AG10803 (cell line): ENCODE measurements at places on chromosomes 2 and 18.

DNA sequence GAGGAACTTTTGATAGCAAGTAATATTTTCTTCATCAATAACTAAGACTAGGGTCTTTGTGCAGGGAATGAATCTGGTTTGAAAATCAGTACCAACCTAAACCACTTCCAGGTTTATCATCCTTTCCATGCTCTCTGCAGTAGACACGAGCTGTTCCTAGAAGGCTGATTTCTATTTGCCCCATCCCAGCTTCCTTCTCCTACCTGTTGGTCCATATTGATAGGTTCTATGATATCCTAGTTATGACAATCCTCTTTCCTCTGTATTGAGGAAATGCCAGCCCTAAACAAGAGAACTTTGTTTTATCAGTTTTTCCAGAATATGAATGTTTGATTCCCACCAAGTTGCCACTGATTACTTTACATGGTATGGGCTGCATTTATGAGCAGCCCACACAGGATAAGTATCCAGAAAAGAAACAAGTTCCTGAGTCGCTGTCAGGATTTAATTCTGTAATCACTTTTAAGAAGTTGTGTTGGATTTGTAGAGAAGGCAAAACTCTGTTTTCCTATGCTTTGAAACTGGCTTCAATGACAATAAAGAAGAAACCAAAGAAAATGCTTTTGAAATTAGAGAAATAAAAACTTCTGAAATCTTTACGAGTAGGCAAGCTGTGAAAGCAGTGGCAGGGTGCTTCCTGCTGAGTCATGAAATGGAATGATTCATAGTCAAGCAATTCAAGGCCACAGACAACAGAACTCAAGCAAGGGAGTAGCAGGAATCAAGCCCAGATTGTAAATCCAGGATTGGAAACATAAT lies 37.3 kb upstream of the TANK start:
- DNase-seq, result peak; percentile 94

- no peak for DNase-seq
Measured at GRCh38 chr2:105537920-105538319, 139.1 kb upstream of the FHL2 start.

- DNase-seq, result no peak
Measured at GRCh38 chr2:133476931-133477615, 91.2 kb downstream of the NCKAP5 start.

DNA sequence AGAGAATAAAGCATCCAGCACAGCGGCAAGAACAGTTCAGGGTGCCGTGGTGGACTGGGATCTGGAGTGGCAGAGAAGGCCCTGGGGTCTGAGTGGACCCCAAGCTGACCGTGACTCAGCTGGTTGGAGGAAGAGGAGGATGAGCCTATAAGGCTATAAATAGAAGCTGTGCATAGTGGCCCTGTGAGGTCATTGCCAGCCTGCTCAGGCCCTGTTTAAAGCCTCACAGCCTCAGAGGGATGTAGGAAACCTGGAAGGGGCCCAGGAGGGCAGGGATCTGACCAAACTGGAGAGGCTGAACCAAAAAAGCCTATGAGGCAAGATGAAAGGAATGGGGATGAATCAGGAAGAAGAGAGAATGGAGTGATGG lies 11.3 kb upstream of the DES start:
- peak; percentile 96 for DNase-seq

- DNase-seq, result no peak
Measured at GRCh38 chr2:3600256-3600855, 5.4 kb downstream of the COLEC11 start.

DNA sequence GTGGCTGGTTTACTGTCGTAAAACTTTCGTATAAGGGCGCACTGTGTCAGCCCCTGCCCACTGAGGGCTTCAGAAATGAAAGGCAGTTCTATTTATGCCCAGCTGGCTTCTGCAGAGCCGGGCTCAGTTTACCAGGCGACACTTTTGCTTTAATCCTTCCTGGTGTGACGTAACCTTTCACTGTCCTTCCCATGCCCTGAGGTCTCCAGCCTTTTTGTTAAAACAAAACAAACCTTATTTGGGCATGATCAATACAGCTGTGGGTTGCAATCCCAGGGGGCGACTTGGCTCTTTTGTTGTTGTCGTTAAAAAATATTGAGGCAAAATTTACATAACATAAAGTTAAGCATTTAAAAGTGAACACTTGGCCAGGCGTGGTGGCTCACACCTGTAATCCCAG lies 85.3 kb downstream of the AGAP1 start:
- no peak for DNase-seq

GRCh38 chr2:238901461-238902057 lies 53.7 kb downstream of the TWIST2 start:
- DNase-seq, result no peak

DNA sequence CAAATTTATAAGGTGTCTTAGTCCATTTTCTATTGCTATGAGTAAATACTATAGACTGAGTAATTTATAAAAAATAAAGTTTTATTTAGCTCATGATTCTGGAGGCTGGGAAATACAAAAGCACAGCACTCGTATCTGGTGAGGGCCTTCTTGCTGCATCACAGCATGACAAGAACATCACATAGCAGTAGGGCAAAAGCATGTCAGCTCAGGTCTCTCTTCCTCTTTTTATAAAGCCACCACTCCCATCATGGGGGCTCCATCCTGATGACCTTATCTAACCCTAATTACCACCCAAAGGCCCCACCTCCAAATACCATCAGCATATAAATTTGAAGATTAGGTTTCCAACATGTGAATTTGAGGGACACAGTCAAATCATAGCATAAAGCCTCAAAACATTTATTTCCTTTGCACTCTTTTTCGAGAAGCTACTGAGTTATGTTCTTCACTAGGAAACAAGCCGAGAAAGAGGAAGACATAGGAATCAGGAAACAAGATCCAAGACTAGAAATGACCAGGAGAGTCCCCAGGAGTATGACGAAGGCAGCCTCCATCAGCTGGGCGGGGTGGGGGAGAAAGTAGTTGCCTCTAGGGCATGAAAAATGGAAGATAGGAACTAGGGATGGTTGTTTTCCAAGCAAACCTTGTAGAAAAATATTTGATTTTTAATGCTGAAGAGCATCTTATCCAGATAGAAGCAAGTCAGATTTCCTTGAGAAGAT lies 24.1 kb upstream of the NABP1 start:
- DNase-seq, result no peak

- no peak for DNase-seq
Measured at GRCh38 chr2:37656512-37657423, 14.7 kb downstream of the CDC42EP3 start.

- no peak for DNase-seq
Measured at GRCh38 chr18:13436576-13436975, 218.0 kb downstream of the LDLRAD4 start.

DNA sequence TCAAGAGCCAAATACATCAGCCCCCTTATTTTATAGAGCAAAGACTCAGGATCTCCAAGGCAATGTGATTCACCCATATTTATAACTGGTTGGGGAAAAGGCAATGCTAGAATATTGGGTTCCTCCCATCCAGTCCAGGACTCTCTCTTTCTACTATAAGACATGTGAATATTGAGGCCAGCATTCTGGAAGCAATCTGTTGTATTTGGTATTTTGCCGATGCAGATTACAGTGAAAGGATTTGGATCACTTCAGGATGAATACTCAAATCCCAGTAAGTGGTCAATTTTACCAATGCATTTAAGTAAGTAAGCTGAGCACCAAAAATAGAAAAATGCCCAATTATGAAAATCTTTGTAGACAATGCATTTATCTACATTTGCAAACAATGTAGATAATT lies 1834.7 kb upstream of the PIK3C3 start:
- DNase-seq, result no peak

DNA sequence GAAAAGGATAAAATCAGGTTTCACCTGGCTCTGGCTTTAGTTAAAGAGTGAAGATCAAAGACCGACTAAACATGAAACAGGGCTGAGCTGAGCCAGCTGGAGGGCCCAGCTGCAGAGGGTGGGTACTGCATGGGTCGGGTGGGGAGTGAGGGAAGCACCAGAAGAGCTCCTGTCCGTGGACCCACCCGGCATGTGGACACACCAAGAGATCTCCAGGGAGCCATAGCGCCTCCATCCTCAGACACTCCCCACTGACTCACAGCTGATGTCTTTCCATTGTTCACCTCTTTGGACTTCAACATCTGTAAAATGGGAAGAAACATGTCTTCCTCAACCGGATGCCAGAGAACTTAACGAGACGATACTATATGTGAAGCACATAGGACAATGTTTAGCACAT lies 178.3 kb upstream of the KLHL29 start:
- DNase-seq, result no peak

DNA sequence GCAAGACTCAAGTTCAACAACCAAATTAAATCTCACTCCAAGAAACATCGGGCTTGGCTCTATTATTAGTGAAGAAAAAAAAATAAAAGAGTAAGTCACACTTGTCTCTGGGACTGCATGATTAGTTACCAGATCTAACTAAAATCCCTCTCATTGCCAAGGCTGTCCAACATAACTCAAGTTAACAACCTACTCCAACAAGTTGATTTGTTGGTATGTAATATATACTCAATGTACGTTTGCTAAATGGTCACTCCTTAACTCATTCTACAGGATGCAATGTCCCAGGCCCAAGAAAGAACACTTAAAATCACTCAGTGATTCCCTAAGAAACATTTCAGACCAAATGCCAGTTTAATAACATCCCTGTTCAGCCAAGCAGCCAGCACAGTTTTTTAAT lies 95.1 kb downstream of the DYM start:
- DNase-seq, result no peak

DNA sequence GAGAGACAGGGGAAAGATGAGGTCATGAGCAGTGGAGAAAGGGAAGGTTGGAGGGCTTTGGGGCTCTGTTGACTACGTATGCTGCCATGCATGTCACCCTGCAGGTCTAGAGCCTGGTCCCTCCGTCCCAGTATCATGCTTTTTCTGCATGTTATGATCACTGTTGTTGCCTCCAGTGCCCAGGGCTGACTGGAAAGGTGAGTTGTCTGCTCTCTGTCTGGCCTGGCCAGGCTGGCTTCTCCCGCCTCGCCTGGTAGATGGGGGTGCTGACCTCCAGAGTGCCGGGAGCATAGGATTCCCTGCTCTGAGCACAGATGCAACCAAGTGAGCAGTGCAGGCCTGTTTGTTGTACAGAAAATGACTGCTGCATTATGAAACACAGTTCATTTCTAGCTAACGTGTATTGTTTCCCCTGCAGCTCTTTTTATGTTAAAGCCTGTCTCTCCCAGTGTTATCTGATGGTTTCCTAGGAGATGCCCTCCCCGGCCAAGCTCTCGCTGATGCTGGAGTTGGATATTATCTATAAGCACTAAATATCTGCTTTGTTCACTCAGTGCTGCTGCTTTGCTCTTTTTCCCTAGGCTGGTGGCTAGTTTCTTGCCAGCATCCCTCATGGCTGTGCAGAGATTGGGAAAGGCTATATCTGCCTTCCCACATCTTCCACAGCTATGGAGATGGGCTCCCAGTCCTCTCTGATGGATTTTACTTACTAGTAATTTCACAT lies 158.2 kb downstream of the TDRD15 start:
- DNase-seq, result no peak

GRCh38 chr2:50098242-50098641 lies 933.7 kb downstream of the NRXN1 start:
- DNase-seq, result no peak

GRCh38 chr2:237161189-237161588 lies 75.5 kb downstream of the COPS8 start:
- peak; percentile 69 for DNase-seq

DNA sequence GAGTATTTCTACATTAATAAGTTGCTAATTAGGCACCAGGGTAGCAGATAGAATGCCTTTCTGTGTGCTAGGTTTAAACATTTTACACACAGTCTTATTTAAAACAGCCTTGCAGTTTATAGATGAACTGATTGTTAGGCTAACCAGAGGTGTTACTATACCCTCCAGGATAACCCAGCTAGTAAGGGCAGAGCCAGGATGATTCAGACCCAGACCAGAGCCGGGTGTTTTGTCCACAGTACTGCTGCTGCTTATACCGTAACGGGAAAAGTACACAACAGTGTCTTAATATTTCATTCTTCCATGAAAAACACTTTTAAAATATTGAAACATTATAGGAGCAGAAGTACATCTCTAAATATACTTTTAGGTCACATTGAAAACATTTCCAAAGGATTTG lies 82.7 kb downstream of the MALT1 start:
- no peak for DNase-seq

DNA sequence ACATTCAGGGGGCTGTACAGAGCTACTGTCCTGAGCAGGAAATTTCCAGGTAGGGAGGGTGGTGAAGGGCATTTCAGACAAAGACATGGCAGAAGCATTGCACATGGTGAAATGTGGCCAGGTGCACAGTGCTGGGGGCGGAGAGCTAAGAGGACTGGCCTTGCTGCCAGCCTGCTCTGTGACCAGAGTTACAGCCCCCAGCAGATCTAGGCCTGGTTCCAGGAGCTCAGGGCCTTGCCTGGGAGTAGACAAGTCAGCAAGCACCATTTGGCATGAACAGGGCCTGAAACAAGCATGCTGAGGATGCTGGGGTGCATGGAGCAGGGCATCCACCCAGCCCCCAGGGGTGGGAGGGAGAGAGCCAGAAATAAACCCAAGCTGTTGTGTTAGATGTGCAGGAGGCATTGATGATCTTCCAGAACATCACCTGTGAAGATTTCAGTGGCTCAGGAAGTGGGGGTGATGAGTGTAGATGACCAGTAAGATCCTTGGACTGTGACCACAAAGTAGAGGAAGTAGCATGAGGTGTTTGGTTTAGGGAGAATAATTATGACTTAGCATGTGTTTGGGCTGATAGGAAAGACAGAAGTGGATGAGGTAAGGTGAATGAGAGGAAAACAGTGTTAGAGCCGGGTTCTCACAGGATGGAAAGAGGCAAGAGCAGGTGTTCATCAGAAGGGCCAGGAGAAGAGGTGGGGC lies 61.1 kb downstream of the COA5 start:
- no peak for DNase-seq

GRCh38 chr2:200077210-200077650 lies 121.8 kb downstream of the MAIP1 start:
- DNase-seq, result peak; percentile 53

DNA sequence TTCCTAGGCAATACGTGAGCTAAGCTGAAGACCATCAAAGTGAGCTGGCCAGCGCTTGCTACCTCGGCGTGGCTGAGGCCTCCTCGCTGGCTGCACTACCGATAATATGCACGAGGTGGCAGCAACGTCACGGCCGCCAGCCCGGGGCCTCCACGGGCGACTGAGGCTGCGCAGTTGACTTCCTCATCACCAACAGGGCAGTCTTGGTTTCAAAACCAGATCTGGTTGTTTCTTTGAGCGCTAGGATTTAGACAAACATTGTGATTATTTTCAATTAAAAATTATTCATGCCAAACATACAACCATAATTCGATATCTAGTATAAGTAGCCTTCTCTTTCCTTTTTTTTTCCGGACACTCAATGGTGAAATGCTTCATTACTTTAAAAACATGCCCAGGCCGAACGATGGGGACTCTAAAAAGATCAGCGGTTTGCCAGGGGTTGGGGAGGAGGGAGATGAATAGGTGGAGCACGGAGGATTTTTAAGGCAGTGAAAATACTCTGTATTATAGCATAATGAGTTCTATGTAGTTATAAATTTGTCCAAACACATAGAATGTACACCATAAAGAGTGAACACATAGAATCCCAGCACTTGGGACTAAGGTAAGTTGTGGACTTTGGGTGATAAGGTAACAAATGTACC lies 52.0 kb downstream of the CYBRD1 start:
- DNase-seq, result peak; percentile 68
